ENCODE measurements at places on chromosomes 12 and 14.

- DNase-seq = no peak
These were observed 18.9 kb upstream of the MAP3K9 start for GRCh38 chr14:70828188-70828587.

- DNase-seq = no peak
These were observed 233.2 kb downstream of the NRXN3 start for GRCh38 chr14:78403278-78403815.

- DNase-seq = no peak
These were observed 106.9 kb downstream of the TBC1D30 start for GRCh38 chr12:64931321-64931720.

- no peak for DNase-seq
These were observed 135.1 kb downstream of the SAMD4A start for GRCh38 chr14:54702014-54702491.

GRCh38 chr12:89946518-89947135 is 238.0 kb upstream of the ATP2B1 start:
- no peak for DNase-seq
